Stimulated activated CD8-positive, alpha-beta memory T cell treated with anti-CD3 and anti-CD28 coated beads, Interleukin-4, amount 100 ng/mL, for 1 hour (primary cell): ENCODE measurements at places on chromosomes 6 and 20.

GRCh38 chr6:122713138-122713537 is 66.4 kb upstream of the FABP7 start:
- no peak for DNase-seq

DNA sequence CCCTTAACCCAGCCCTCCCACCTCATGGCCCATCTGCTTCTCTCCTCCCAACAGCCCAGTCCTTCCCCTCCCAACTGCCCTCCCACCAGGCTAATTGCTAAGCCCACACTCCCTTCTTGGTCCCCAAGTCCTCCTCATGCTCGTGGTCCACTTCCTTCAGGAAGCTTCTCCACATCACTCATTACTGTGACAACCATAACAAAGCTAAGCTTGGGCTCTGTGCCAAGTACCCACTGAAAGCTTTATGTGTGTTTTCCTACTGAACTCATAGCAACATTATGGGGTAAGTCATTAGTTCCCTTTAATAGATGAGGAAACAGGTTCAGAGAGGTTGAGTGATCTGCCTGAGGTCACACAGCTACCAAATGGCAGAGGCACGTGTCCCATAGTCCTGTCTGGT is 16.2 kb downstream of the FRS3 start:
- no peak for DNase-seq

DNA sequence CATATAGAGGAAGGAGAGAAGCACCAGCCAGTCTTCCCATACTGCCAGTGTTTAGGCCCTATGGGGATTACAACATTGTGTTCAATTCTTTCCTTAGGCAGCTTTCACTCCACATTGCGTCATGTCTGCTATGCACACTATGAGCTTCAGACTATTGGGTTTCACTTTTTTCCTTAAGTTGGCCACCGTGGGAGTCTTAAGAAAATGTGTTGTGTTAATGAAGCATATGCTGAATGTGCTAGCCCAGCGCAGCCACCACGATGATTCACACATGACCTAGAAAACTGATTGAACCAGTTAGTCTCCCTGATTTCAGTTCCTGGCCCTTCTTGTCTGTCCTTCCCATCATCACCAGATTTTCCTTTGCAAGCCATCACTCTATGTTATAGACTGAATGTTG is 21.5 kb downstream of the TUBB2B start:
- DNase-seq = no peak

- no peak for DNase-seq
These were observed 518.3 kb downstream of the DHX35 start for GRCh38 chr20:39480276-39481043.

DNA sequence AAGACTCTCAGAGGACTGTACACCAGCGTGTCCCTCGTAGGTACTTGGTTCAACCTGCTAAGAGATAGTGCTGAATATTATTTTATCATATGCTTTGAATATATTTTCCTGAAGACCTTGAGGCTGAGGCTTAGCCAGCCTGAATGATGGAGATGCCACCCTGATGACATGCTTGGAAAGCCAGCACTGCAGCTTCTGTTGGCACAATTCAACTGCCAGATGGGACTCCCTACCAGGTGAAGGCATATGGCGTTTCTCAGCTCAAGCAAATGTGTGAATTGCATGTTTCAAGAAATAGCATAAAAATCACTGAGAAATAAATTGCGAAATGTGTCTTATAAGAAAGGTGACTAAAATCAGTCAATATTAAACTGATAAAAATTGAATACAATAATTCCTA is 228.1 kb upstream of the CST7 start:
- DNase-seq = no peak

- no peak for DNase-seq
These were observed 142.0 kb downstream of the RNASET2 start for GRCh38 chr6:166814390-166814789.

DNA sequence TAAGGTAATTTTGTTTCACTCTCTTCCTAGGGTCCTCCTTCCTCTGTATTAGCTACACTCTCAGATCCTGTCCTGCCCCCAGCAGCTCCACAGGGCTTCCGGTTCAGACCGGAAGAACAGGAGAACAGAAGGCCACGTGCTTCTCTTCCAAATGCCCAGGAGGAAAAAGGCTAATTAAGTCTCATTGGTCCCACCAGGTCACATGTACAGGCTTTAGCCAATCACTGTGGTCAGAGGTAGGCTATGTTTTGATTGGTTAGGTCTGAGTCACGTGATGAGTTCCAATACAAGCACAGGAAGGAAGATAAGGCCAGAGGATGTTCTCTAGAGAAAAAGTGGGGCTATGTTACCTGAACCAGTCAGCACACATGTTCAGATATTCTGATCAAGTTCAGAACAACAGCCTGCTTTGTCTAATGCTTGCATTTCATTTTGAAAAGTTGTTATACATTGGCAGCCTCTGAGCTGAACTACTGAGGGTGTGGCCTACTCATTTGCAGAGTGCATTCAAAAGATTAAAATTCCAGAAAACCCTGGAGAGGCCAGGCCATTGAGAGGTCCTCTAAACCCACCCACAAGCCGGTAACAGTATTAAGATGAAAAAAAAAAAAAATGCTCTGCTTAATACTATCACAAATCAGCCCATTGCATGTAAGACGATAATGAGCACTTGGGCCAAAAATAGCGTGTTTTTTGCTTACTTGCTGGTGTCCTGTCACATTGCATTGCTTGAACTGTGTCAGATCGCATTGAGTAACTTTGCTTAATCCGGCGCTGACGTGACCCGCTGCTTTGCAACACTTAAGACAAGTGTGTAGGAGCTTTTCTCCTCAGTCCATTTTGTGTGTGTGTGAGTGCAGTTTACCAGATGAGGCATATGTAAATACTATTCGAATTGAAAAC is 170.3 kb downstream of the TSHZ2 start:
- DNase-seq = no peak

GRCh38 chr6:90425161-90425641 is 128.6 kb upstream of the BACH2 start:
- DNase-seq = no peak

GRCh38 chr6:49743429-49743828 is 759 bp downstream of the CRISP3 start:
- no peak for DNase-seq

GRCh38 chr6:107811591-107812218 is 12.4 kb downstream of the SCML4 start:
- no peak for DNase-seq

DNA sequence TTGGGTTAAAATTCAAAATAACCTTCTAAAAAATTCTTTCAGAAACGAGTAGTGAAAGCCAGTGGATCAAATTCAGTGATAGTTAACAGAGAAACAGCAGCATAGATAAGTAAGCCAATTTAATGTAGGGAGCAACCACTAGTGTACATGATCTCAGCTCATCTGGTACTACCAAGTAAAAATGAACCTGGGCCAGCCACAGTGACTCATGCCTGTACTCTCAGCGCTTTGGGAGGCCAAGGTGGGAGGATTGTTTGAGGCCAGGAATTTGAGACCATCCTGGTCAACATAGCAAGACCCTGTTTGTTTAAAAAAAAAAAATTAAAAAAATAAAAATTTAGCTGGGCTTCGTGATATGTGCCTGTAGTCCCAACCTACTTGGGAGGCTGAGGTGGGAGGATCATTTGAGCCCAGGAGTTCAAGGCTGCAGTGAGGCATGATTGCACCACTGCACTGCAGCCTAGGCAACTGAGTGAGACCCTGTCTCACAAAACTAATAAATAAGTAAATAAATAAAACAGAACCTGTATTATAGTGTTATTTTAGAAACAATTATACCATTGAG is 32.4 kb downstream of the CBFA2T2 start:
- DNase-seq = no peak

DNA sequence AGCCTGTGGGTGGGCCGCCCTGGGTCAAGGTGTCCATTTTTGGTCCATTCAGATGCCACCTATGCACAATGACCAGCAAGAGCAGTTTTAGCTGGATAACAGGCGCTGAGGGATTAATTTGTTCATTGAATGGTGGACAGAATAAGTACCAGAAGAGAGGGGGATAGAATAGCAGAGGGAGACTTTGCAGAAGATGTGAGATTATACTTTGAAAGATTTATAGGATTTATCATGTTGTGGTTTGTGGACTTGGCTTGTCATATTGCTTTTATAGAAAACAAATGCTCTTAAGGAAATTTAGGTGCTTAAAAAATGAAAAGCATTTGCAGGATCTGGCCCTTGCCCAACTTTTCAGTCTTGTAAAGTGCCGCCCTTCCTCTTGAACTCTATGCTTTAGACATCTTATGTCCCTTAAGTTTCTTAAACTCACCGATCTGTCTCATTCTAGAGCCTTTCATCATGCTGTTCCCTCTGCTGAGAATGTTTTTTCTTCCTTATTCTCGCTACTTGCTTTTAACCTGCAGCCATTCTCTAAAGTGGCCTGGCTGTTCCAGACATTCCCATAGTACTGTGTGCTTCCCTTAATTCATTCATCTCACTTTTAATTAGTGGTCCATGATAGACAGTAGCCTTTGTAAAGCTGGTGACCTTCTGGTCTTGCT is 42.5 kb downstream of the CD109 start:
- no peak for DNase-seq

- DNase-seq = no peak
These were observed 180.5 kb downstream of the SLC16A10 start for GRCh38 chr6:111267764-111268333.

DNA sequence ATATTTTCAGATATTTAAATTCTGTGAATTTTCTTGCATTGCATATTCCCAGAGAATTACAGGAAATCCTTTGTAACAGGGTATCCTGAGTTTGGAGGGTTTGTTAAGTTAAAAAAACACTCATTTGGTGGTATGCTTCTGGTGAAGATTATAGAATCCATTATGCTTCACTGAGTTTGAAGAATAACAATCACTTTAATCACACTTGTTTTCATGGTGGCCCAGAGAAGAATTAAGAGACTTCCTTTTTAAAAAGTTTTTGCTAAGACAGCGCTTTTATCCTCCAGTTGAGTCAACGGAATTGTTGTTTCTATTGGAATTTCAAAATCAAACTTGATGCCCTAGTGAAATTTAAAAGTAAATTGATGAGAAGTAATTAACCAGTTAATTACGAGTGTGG is 17.4 kb downstream of the PLEKHG1 start:
- DNase-seq = no peak

GRCh38 chr6:5936631-5937030 is 70.1 kb downstream of the NRN1 start:
- no peak for DNase-seq

DNA sequence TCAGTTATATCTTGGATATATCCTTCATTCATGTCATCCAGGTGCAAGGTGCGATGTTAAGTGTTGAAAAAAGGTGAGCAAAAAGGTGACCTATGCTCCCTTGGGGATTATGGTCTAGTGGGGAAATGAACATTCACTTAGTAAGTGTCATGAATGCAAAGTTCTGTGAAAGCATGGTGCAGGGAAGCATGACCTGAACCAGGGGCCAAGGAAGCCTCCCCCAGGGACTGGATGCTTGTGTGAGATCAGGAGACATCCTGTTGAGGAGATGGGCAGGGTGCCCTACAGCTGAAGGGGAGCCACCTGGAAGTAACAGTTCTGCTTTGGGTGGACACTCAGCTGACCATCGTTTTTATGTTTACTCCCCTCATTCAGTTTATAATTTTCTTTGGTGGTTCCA is 179.5 kb downstream of the SYNDIG1 start:
- no peak for DNase-seq

DNA sequence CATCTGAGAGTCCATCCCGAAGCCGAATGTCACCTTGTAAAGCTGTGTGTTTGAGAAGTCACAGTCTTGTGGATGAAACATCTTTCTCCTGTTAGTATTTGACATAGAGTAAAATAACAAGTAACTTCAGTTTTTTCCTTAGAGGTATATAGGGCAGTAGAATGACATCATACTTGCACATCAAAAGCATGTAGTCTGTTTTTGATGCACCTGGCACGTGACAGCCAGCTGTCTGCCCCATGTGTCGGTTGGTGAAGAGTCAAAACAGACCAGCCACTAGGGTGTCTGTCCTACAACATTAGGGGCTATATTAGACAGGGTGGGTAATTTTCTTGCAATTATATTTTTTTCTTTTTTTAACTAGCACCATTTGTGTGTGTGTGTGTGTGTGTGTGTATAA is 70.2 kb downstream of the SNX9 start:
- no peak for DNase-seq

- no peak for DNase-seq
These were observed 87.5 kb downstream of the ZFP64 start for GRCh38 chr20:52103913-52104545.

DNA sequence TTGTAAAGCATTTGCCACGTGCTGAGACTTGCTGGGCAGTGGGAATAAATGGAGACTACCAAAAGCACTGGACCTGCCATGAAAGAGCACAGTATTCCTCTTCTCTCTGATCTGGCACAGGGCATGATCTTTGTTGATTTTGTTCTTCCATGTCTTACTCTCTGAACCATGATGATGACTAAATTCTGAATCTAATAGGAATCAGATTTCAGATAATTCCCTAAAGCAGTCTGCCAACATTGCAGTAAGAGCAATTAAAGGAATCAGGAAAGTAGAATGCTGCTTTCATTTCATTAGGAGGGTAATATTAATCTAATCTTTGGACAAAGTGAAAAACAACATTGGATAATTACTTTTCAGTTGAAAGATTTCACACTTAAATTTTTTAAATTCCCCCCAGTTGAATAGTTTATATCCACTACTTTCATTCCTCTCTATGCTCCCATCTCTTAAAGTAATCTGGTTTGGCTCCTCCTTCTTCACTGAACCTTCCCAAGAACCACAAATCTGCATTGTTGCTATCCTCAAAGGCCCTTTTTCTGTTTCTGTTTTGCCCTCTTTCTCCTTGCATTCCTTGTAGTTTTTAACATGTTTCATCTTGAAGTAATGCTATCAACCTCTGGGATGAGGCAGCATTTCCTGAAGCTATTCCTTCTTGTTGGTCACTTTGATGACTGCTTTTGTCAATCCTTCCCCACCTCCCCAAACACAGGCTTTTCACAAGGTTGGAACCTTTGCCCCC is 243.2 kb upstream of the TENT5A start:
- DNase-seq = no peak

GRCh38 chr6:25930532-25931410 is at the start of gene SLC17A2:
Gene SLC17A2, minus strand, starts transcription at chr6:25930691. Its CDS starts 4,895 bp downstream, at chr6:25925796.
- no peak for DNase-seq

DNA sequence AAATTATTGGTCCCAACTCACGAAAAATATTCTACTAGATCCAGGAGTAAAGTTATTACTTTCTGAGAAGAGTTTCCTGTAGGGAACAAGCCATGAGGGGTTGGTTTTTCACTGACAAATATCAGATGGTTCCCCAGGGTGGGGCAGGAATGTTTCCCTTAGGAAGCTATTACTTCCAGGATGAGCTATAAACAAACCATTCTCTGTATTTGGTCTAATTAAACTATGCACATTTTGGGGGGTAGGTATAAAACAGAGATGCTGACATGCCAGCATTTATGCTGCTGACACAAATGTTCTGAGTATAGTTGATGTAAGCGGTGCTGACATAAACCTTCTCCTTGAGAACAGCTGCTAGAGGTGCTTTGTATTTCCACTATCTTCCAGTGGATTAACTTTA is 54.2 kb downstream of the OGFRL1 start:
- DNase-seq = no peak

- no peak for DNase-seq
These were observed 23.3 kb downstream of the NOX3 start for GRCh38 chr6:155432293-155432692.

- no peak for DNase-seq
These were observed 1099.1 kb upstream of the ADGRB3 start for GRCh38 chr6:67535946-67536345.

- DNase-seq = no peak
These were observed 889.1 kb upstream of the MAP3K7 start for GRCh38 chr6:91476000-91476399.
